ENCODE measurements at places on chromosomes 6 and 20.
A peak's percentile ranks its signal among the peaks of the same experiment; 100 is the strongest.

DNA sequence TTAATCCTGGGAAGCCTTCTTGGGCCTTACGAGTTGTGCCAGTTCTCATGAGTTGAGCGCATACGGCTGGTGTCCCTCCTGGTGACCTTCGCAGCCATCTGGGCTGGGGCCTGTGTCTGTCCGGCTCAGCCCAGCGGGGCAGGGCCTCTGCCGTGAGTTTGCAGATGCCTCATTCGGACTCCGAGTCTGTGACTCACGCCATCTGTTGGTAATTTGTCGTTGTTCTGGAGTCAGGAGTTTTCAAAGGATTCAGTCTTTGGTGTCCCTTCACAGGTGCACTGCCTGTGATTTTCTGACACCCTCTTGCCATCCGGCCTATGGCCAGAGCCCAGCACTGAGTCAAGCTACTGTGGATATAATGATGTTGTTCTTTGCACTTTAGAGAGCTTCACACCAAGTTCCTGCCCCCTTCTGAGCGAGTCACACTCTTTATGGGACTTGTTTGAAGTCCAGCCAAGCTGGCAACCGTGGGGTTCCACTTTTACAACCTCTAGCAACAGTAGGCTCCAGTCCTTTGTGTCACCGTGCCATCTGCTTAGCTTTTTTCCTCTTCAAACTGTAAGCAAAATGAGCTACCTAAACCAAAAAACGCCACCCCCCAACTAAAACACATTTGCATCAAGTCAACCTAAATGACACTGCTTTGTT is 175.6 kb downstream of the AIG1 start:
- no peak for DNase-seq

GRCh38 chr20:44040202-44040915 is 125.7 kb downstream of the TOX2 start:
- no peak for DNase-seq

DNA sequence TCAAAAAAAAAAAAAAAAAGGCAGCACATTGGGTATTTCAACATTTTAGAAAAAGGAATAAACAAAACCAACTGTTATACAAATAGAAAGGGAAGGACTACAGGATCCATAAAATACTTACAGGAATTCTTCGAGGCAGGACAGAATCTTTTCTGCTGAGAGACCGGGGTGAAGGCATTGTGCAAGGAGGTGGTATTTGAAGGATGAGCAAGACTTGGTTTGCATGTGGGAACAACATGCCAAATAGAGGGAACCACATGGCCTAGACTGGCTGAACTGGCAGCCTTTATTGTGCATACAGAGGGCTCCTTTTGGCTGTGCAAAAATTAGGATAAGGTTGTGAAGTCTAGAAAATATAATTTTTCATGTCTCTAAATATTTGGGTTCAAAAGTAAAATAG is 62.9 kb downstream of the SCAND1 start:
- peak; percentile 43 for DNase-seq

DNA sequence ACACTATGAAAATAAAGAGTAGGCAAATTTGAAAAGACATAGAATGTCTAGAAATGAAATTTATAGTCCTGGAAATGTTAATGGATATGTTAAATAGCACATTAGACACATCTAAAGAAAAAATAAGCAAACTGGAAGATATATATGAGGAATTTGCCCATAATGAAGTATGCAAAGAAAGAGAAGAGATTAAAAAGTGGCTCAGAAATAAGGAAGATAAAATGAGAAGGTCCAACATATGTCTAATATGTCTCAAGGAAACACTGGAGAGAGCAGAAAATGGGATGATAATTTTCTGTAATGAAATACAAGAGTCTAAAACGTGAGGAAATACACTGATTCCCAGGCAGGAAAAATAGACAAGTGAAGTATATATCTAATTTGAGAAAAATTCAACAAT is 36.6 kb upstream of the ARID1B start:
- no peak for DNase-seq

- DNase-seq, result no peak
Observed at GRCh38 chr6:90466154-90466940, 120.5 kb downstream of the MAP3K7 start.

- DNase-seq, result no peak
Observed at GRCh38 chr20:53938739-53939138, 131.7 kb downstream of the BCAS1 start.

DNA sequence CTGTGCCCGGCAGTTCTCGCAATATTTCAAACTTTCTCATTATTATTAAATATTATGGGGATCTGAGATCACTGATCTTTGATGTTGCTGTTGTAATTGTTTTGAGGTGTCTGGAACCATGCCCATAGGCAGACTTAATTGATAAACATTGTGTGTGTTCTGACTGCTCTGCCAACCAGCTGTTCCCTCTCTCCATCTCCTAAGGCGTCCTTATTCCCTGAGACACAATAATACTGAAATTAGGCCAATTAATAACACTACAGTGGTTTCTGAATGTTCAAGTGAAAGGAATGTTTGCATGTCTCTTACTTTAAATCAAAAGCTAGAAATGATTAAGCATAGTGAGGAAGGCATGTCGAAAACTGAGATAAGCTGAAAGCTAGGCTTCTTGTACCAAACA is 7.6 kb downstream of the MAPK14 start:
- no peak for DNase-seq

DNA sequence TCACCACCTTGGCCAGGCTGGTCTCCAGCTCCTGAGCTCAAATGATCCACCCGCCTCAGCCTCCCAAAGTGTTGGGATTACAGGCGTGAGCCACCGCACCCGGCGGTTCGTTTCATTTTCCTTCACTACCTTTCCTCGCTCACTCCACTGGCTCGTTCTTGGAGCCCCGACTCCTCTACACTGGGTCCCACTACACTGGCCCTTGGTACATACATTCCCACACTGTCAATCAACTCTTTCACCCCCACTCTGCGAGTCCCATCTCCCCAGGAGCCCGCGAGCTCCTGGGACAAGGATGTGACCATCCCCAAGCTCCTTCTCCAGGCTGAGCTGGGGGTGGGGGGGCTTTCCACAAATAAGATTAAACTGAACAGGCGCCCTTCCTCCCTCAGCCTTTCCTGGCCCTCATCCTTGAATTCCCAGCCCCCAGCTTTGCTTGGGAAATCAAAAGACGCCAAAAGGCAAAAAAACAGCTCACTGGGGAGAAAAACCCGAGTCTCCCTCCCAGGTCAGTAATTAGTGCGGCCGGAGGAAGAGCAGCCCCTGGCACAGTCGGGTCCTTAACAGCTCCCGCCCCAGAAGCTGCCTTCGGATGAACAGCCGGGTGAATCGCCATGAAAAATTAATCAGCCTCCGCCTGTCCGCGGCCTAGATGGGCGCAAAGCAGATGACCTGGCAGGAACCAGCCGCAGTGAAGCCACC is 42.8 kb upstream of the LY86 start:
- no peak for DNase-seq

- DNase-seq, result no peak
Observed at GRCh38 chr20:22986601-22987000, 48.5 kb upstream of the SSTR4 start.

DNA sequence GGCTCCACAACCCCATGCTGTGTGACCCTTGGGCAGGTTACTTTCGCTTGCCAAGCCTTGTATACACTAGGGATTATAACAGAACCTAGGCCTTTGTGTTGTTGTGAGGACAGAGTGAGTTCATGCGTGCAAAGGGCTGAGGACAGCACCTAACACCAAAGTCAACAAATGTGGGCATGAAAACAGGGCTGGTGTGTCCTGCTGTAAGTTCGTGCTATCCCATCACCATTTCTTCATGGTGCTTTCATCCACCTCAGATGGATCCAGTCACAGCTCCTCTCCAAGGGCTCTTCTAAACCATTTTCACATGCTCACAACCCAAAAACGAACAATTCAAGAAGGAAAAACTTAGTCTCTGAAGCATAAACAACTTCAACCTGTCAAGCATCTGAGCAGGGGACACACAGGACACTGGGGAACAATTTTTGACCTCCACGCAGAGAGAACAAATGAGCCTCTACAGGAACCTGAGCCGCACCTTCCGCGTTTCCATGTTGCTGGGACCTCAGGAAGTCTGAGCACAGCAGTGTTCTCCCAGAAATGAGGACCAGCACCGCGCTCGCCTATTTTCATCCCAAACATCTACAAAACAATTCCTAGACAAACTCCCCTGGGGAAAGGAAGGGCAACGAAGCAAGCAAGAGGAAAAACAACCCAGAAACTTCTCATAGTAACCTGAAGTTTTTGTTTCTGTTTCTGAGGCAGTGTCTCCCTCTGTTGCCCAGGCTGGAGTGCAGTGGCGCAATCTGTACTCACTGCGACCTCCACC is 3.1 kb downstream of the LRP11 start:
- peak; percentile 24 for DNase-seq

DNA sequence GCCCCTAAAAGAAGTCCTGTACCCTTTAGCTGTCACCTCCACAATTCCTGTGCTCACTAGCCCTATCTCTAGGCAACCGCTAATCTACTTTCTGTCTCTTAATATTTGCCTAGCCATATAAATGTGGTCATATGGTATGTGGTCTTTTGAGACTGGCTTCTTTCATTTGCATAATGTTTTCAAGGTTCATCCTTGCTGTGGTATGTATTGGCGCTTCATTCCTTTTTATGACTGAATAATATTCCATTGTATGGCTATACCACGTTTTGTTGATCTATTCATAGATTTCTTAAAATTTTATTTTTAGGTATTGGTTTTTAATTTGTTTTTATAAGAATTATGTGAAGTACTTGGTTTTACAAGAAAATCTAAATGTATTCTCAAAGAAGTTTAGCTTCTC is 70.0 kb downstream of the MAP3K4 start:
- no peak for DNase-seq

- DNase-seq, result no peak
Observed at GRCh38 chr6:158457616-158458278, 102.1 kb upstream of the TMEM181 start.

Measured in NB4 (cell line).